ENCODE measurements at places on chromosomes 3 and 15.

- DNase-seq, result no peak
These were observed 353 bp downstream of the ATG3 start for GRCh38 chr3:112561484-112561733.

DNA sequence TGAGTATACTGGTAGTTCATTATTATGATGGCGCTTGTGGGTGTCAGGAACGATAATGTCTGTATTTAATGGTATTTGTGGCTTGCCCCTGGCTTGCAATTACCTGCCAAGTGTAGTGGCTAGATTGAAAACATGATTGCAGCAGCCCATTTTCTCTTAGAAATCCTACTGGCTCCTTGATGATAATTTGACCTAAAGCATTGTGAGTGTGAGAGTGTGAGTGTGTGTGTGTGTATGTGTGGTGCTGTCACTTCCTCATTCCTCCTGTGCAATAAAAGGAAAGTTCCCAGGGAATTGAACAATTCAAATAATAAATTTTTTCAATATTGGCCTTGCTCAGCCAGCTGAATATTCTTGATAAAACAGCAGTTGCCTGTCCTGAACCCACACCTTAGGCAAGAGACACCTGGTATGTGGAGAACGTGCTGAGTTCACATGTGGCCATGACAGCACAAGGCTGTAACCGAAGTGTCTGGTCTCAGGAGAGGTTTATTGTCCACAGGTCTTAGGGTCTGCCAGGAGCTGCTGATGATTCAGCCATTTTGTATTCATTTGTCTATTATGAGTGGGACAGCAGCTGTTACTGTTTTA, 193.3 kb downstream of the CD47 start:
- DNase-seq, result no peak

DNA sequence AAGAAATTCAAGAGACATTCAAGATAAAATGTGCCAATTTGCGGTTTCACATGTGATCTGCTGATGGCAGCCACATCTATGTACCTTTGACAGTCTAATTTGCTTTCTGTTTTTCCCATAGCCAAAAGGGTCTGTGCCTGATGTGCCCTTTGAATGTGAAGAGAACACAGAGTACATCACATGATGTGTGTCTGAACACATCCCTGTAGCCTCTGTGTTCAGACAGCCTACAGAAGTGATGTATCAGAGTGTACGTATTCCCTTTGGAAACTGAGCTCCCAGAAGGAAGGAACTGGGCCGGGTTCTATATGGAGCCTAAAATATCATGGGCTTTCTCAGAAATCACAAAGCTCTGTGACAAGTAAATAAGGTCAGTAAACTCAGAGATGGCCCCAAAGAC, 52.4 kb downstream of the BOC start:
- no peak for DNase-seq

- no peak for DNase-seq
These were observed 7.6 kb upstream of the LRRC2 start for GRCh38 chr3:46573701-46574100.

- no peak for DNase-seq
These were observed 159.8 kb downstream of the WNT5A start for GRCh38 chr3:55327131-55327920.

DNA sequence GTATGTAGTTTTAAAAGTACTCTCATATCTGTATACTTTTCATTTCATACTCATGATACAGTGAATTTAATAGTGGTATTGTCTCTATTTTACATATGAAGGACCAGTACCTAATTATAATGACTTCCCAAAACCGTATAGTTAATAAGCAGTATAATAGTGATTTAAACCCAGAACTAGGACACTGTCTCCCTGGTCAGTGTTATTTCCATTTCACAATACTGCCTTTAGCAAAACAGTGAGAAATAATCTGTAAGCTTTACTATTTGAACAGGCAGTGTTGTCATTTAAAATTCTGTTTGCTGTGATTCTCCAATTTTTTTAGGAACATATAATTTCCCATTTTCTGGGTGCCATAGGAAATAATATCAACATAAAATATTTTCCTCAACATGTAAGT, 116.2 kb downstream of the TCF12 start:
- DNase-seq, result no peak

DNA sequence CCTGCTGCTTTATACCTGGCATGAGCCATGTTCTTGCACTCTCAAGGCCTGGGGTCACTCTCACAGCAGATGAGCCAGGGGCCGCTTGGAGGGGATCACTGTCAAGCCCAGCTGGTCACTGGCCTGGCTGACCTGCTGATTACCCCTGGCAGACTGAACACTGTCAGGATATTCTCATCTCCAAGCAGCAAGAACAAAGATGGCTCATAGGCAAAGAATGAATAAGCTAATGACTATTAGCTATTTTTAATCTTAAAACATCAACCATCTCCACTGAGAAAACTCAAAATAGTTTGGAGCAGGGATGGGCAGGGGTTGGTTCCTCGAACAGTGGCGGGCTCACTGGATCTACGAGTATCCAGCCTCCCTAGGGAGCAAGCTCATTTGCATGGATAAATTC, 64.4 kb upstream of the ACAN start:
- no peak for DNase-seq

DNA sequence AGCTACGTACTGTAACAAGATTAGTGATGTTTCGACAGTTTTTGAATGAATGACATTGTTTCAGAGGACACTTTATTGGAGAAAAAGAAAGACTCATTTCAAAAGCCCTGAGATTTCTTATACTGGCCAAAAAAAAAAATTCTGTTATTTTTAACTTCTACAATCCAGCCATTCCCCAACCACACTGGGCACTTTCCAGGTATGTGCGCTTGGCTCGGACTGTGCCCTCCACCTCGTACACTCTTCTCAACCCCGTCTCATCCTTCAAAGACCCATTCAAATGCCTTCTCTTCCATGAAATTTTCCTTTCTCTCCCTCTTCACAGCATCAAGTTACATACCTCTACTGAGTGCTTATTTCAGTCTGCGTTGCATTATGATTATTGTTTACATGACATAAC, 328.5 kb upstream of the SOX2 start:
- no peak for DNase-seq

GRCh38 chr15:28112962-28113361, 13.8 kb upstream of the OCA2 start:
- DNase-seq, result no peak

Data from CD4-positive, alpha-beta T cell treated with Interleukin-17A for 1 hour (primary cell).